ENCODE measurements at places on chromosomes 7 and 10.

GRCh38 chr7:52114509-52114908 lies 797.9 kb upstream of the COBL start:
- no peak for DNase-seq

DNA sequence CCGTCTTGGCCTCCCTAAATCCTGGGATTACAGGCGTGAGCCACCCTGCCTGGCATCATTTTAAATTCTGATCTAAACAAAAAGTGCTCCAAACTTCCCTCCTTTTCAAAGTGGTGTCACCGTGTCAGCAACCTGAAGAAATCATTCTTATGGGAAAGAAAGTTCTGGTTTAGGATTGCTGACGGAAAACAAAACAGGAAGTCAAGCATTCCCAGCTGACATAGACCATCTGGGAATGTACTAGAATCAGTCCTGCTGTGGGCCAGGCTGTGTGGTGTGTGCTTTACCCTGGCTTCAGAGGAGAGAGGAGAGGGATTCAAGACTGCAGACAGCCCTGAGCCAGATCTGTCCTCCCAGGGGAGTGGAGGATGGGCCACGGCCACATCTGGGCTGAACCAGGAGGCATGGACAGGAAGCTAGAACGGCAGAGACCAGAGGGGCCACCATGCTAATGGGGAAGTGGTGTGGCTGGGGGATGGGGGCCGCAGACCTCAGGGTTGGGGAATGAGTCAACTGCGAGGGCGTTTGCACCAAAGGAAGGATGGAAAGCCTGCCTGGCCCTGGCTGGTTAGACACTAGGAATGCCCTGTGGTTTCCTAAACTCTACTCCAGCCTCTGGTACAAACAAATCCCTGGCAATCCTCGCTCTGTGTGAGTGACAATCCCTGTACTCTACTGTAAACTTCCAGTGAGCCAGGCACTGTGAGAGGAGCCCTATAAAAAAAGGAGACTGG lies 16.7 kb upstream of the CLIP2 start:
- no peak for DNase-seq

DNA sequence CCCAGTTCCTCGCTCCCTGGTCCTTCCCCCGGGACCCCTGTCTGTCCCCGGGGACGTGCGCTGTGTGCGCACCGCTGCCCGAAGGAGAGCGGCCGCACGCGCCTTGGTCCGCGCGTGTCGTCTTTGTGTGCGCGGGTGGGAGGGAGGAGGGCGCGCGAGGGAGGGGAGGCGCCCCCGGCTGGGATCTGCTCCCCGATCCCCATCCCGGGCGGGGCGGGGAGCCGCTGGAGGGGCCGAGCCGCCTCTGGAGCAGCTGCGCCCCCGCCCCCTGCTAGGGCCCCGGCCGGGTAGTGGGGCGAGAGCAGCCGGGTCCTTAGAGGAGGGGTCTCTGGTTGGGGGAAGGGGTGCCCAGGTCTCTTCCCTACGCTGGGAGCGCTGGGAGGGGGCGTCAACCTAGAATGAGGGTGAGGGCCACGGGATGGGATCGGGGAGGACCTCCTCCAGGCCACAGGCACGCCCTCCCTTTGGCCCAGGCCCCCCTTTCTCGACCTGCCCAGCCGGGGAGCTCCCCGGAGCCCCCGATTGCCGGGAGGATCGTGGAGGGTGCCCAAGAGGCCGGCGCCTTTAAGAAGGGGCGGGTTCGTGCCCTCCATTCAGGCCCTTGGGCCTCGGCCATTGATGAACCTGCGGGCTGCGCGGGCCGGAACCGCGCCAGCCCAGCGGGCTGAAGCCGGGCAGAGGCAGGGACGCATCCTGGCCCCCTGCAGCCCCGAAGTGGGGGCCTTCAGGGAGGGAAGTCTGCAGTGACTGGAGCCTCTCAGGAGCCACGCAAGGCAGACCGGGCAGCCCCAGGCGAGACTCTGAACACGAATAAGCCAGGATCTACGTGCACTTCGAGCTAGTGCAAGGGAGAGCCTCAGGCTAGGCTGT lies 678 bp downstream of the SH2B2 start:
- no peak for DNase-seq

GRCh38 chr10:33880291-33880690 lies 545.8 kb upstream of the NRP1 start:
- no peak for DNase-seq

DNA sequence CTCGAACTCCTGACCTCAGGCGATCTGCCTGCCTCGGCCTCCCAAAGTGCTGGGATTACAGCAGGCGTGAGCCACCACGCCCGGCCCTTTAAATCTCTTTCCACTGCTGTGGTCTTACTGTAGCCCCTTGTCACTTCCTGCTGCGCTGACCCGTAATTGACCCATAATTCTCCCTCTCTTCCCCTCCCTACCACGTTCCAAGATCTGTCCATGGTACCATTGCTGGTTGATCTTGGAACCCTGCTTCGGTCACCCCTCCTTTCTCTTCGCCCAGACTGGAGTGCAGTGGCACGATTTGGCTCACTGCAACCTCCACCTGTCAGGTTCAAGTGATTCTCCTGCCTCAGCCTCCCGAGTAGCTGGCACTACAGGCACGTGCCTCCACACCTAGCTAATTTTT lies 6.5 kb downstream of the POR start:
- DNase-seq, result no peak

- DNase-seq, result no peak
Observed at GRCh38 chr7:100071018-100071723, 10.4 kb downstream of the ZNF3 start.

- DNase-seq, result no peak
Observed at GRCh38 chr10:71623098-71623985, 96.2 kb downstream of the C10orf105 start.

GRCh38 chr7:24899905-24900304 lies 80.1 kb downstream of the OSBPL3 start:
- no peak for DNase-seq

DNA sequence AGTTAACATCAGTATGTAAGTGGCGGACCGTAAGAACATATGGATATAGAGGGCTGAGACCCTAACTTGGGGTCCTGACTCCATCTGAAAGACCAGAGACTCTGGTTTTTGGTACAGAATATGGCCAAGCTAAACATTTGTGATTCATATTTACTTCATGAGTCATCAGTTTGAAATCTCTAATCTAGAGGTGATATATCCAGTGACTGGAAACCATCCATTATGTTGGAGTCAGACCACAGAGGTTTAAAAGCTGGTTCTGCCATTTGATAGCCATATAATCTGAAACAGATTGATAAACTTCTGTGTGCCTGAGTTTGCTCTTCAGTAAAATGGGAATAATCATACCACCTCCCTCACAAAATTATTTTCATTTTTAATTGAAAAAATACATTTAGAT lies 505.3 kb downstream of the SORCS3 start:
- no peak for DNase-seq

GRCh38 chr10:88415533-88416130 lies 167.5 kb downstream of the RNLS start:
- DNase-seq, result no peak

- no peak for DNase-seq
Observed at GRCh38 chr7:36019538-36019937, 133.5 kb upstream of the EEPD1 start.

DNA sequence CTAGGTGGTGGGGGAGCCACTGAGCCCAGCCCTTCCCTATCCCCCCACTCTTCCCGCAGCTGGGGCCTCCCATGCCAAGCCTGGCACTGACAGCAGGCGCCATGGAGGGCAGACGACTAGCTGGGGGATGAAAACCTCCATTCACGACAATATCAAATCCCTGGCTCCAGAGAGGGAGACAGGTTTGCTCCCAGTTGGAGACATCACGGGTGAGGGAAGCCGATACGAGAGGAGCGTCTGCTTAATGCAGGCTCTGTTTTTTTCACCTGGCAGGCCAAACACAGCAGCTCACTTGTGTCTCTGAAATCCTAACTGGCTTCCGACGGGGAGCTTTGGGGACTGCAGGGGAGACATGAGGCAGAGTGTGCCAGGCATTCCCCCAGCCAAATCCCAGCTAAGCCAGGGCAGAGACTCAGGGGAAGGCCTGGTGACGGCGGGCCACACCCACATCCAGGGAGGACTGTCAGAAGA lies 307.4 kb upstream of the ZMIZ1 start:
- DNase-seq, result no peak

DNA sequence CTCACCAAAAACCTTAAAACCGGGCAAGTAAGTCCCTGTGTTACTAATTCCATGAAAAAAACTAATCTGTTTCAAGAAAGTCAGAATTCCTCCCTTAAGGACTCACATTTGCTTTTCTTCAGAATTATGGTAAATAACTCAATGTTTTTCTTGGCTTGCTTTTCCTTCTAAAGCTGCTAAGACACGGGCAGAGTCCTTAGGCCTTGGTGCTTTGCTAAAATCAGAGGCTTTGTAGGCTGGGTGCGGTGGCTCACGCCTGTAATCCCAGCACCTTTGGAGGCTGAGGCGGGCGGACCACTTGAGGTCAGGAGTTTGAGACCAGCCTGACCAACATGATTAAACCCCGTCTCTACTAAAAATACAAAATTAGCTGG lies 32.0 kb downstream of the GNA12 start:
- DNase-seq, result no peak

GRCh38 chr10:101779544-101780186 lies 3.6 kb downstream of the NPM3 start:
- DNase-seq, result peak; percentile 79
